Posterior cingulate gyrus (tissue), 11 donors: ENCODE measurements at places on chromosomes 3 and 15.

- no peak for DNase-seq
These were observed 19.3 kb downstream of the PRR23E start for GRCh38 chr3:127212231-127212630.

DNA sequence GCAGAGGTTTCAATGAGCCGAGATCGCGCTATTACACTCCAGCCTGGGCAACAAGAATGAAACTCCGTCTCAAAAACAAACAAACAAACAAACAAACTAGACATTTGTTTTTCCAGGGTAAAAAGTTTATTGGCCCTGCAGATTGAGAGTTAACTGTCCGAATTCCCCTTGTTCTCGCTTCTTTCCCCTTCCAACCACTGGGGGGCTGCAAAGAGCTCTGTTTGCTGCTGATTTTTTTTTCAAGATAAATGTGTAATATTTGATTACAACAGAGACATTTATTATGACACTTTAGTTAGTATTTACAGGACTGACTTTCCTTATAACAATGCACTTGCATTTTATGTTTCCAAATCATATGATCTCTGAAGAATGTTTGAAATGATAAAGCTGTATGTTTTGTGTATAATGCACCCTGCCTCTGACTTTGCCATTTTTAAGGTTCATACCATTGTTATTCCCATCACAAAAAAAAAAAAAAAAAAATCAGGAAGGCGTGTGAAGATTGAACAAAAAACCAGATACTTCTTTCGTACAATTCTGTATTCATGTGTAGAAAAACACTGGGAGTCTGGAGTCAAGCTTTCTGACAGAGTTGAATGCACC is 2.8 kb downstream of the CLSTN2 start:
- DNase-seq, result no peak

- no peak for DNase-seq
These were observed at the start of gene WNT5A for GRCh38 chr3:55486857-55487380. TSS of gene WNT5A (minus strand) at chr3:55487306. CDS start at chr3:55486985, 321 bp downstream.

GRCh38 chr3:197499427-197499826 is 56.3 kb downstream of the BDH1 start:
- no peak for DNase-seq

DNA sequence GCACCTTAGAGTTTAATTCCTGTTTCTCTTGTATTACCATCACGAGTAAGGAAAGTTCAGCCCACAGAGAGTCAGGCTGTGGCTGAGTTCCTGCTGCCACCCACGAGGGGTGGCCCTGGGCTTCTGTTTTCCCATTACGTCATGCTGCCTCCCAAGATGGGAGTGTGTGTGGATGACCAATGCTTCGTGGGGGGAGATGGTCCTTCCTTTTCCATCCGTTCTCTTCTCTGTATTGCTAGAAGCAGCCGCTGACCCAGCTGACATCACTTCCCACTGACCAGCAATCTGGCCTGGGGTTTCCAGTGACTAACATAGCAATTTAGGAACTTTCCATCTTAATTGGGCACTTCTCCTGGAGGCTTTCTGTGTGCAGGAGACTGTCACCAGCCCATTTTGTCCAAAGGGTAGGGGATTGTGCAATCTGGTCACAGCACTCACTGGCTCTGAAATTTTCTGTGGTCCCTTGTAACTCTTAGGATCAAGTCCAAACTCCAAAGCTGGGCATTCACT is 9.3 kb downstream of the IRAK2 start:
- no peak for DNase-seq

DNA sequence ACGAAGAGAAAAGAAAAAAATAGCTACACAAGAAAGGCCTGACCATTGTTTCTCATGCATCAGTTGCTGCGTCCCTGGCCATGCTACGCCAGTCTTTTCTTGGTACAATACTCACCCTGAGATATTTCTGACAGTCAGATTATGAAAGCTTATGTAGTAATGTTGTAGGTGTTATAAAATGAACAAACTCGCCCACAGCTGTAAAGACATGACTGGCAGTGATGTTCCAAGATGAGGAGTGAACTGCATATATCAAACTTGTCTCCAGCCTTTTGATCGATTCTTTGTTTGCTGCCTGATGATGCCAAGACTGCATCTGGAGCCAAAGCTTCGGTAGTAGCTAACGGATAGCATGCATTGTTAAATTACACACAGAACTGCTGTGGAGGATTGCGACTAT is 822.7 kb downstream of the TUSC7 start:
- no peak for DNase-seq

DNA sequence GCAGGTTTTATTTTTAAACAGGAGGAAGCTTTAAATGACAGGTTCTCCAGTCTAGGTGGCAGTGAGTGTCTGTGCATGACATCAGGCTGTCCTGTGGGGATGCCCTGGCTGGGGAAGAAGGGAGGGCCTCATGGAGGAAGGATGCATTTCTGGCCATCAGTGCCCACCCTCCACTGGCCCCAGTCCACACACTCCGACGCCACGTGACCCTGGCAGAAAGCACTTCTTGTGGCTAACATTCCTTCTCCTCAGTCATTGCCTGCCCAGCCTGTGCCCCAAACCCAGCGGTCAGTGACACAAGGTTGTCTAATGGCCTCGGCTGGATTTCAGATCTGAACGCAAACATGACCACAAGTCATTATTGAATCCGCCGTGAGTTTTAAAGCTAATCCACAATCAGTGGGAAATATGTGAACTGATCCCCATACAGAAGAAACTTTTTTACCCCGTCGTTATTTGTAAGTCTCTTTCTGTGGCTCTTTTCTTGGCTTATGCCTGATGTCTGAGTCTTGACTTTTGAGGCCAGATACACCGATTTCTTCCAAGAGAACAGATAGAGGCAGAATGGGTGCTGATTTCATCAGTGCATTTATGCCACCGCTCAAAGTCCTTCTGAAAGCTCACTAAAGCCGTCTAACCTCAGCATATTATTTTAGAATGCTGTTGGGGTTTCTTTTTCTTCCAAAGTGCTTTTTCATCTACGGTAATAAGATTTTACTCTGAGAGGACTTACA is 17.3 kb upstream of the LRRK1 start:
- DNase-seq, result no peak

- DNase-seq, result no peak
These were observed 18.5 kb downstream of the SFMBT1 start for GRCh38 chr3:53027254-53027844.

DNA sequence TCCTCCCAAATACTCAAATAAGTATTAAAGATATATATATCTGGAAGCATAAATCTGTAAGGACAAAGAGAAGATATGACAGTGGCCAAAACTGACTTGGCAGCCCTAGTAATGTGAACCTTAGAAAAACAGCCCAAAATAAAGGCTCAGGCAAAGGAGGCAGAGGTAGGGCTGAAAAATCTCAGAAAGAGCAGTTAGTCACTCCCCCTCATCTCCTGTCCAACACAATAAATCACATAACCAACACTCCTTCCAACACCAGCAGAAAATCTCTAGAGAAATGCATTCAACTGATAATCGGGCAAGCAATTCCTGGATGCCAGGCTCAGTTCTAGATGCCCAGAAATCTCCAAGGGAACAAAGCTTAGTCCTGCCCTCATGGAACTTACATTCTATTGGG is 22.1 kb upstream of the CHRM5 start:
- no peak for DNase-seq

GRCh38 chr15:96756146-96756545 is 425.6 kb downstream of the NR2F2 start:
- no peak for DNase-seq

DNA sequence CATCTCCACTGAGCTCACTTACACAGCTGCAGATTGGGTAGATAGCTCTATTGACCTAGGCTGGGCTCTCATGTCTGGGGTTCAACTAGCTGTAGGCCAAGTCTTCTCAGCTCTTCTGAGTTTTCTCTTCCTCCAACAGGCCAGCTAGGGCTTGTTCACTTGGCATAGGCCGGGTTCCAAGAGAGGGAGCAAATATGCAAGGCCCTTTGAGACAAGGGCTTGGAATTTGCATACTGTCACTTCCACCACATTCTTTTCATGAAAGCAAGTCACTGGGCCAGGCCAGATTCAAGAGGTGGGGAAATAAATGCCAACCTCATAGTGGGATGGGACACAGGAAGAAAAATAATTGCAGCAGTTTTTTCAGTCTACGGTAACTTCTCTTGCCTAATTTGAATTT is 25.2 kb downstream of the PIGB start:
- DNase-seq, result no peak

GRCh38 chr3:67381667-67382272 is 272.6 kb downstream of the SUCLG2 start:
- no peak for DNase-seq

- no peak for DNase-seq
These were observed 133.6 kb downstream of the CLSTN2 start for GRCh38 chr3:140068494-140069017.

- no peak for DNase-seq
These were observed 793 bp upstream of the FANCD2 start for GRCh38 chr3:10025205-10026083.

GRCh38 chr3:148600440-148600839 is 97.3 kb upstream of the AGTR1 start:
- no peak for DNase-seq

DNA sequence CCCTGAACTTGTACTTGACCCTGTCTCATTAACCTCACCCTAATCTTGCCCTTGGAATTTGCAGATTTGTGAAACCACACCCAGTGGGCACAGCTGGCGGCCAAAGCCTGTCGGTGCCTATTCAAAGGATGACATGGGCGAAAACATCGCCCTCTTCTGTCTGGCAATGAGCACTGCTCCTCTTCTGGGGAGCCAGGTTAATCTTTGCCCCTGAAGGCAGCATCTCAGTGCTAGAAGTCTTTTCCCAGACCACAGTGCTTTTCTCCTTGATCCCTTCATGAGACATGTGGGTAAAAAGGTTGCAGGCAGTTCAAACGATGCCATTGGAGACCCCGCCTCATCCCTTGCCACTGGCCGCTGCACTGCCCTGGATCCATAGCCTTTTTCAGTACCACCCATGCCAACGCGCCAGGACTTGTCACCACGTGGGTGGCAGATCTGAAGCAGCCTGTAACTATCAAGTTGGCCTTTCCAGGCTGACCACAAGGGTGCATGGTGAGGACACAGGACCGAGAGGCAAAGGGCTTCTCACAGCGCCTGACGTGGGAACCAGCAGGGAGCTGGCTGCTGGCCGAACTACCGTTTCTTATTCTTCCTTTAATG is 6.5 kb upstream of the DNASE1L3 start:
- peak; percentile 64 for DNase-seq

DNA sequence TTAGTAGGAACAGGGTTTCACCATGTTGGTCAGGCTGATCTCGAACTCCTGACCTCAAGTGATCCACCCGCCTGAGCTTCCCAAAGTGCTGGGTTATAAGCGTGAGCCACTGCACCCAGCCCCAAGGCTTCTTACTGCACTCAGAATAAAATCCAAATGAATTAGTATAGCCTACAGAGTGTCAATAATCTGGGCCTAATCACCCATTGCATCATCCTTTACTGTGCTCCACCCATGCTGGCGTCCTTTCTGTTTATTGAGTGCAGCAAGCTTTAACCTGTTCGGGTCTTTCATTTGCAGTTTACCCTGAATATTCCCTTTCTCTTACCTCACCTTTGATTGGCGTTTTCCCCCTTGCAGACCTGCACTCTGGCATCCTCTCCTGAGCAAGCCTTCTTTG is 77.7 kb downstream of the CEP63 start:
- no peak for DNase-seq

- DNase-seq, result no peak
These were observed 76.0 kb upstream of the NECTIN3 start for GRCh38 chr3:110995461-110996231.

DNA sequence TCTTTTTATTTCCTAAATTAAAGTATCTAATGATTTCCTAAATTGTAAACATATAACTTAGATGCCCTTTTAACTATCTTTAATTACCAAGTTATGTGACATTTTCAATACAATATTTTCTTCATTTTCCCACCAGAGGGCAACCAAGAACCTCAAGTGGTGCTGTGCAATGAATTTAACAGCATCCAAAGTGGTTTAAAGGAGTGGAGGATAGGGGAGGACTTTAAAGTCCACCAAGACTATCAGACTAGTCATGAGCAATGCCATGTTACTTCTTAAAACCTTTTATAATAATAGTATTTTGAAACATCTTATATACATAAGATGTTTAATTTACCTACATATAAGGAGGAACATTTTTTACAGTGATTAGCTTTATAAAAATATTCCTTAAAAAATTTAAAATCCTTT is 74.4 kb downstream of the DLG1 start:
- no peak for DNase-seq

DNA sequence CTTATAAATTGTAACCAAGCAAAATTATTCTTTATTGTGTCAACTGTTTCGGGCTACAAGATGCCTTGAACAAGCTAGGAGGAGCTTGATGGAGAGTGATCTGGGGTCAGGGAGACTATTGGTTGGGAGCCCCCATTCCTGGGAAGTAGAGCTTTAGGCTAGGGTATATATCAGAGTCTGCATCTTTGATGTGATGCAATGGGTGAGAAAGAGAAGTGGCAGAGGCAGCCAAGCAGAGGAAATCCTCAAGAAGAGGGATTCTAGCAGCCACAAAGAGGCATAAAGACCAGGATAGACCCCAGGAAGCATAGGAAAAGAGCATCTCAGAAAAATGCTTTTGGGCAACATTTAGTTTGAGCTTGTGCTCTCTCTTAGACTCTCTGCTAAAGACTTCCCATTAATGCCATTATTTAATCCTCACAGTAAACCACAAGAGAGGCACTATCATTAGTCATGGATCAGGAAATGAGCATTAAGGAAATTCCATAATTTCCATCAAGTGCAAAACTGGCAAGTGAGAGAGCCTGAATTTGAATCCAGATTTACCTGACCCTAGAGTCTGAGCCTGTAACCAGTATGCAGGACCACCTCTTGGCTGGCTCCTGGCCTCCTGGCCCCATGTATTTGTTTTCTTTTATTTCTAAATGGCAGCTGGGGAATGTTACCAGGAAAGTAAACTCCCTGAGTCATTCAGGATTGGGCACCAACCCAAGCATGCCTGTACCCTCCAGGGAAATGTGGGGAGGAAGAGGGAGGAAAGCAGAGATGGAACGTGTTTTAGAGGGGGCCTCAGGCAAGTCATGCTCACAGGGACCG is 118.7 kb downstream of the RPL22L1 start:
- DNase-seq, result no peak

- no peak for DNase-seq
These were observed 47.1 kb downstream of the IDH2 start for GRCh38 chr15:90055182-90055581.
